ENCODE measurements at places on chromosomes 5 and 9.

- DNase-seq = no peak
Measured at GRCh38 chr5:124252191-124252638, 494.2 kb downstream of the ZNF608 start.

DNA sequence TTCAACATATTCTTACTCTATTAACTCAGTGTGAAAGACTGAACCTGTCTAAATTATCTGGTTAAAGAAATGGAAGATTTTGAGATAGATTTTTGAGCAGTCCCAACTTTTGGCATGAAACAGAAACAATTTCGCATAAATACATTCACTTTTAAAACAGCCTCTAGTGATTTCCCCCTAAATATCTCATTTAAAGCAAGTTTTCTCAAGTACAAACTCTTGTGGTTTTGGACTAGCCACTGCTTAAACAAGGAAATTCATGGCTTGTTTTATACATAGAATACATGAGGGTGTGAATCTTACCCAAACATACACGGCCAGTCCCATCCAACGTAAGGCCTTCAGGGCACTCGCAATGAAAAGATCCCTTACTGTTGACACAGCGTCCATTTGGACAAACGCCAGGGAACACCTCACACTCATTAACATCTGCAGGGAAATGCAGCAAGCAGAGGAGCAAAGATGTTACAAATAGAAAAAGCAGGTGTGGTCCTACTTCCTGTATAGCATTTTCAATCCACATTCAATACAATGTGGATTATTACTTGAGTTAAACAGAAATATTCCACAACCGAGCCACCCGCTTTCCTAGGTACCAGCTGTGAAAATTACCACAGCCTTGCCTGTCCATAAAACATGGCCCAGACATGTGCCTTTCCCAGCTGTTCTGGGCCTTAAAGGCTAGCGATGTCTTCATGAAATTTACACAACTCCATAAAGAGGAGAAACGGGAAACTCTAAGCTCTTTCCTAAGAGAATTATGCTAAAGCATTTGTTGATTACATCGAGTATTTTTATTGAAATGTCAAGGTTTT is 188.8 kb downstream of the FBN2 start:
- no peak for DNase-seq

DNA sequence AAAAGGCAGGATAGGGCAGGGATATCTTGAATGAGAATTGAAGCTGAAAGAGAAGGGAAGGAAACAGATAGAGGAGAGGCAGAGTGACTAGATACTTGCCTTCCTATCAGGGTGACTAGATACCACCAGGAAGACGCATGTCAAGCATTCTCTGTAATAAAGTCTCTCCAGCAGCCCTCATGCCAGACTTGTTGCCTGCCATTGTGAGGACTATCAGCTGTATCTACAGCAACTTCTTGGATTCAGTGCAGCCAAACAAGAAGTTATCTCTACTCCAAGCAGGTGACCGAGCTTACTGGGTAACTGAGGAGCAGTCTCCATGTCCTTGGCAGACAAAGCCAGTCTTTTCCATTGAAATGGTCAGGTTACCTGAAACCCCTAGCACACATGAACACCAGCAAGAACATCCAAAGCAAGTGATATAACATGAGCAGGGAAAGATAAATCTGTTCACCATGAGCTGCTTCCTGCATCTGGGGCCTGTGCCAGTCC is 9.3 kb downstream of the SH3RF2 start:
- DNase-seq = no peak

DNA sequence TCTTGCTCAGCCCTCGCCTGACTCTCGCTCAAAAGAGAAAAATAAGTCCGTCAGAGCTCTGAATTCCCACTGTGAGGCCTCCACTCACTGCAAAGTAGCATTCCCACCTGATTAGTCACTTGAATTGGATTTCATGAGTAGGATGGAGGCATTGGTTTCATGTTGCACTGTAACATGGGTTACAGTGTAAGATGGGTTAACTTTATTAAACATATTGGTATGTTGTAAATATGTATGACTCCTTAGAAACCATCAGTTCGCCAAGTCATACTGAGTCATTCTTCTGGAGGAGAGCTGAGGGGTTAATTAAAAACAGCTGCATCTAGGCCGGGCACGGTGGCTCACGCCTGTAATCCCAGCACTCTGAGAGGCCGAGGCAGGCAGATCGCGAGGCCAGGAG is 93.8 kb upstream of the BNC2 start:
- no peak for DNase-seq

GRCh38 chr5:113776168-113776567 is 262.7 kb downstream of the YTHDC2 start:
- DNase-seq = no peak

- no peak for DNase-seq
Measured at GRCh38 chr5:78927657-78928282, 57.3 kb downstream of the ARSB start.

DNA sequence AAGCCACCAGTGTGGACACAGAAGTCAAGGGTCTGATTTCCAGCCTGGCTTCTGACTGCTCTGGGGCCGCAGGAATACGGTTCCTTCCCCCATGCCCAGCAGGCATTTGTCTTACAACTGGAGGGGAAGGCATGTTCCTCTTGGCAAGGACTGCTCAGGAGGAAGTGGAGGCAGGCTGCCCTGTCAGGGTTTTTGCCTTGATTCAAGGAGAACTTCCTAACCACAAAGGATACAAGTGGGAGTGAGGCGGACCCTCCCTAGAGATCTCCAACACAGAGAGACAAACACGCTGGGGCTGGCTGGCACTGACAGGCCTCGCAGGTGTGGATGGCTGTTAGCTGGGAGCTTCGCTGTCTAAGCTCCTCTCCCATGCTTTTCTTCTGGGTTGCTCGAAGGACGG is 19.1 kb downstream of the TGFBI start:
- DNase-seq = no peak

DNA sequence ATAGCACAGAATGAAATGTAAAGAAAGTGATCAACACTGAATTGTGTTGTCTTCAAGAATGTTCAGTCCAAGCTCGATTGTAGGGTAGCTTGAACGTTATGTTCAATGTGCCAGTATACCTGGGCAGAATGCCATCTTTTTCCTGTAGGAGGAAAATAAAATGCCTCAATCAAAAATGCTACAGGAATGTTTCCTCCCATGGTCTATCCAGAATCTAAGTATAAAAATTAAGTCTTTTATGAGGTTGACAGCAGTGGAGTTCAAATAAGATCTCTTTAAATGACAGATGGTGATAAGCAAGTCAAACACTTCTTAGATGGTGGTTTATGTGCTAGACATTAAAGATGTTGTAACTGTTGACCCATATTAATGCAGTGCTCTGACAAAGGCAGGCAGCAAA is 488.6 kb downstream of the CSNK1G3 start:
- DNase-seq = no peak

DNA sequence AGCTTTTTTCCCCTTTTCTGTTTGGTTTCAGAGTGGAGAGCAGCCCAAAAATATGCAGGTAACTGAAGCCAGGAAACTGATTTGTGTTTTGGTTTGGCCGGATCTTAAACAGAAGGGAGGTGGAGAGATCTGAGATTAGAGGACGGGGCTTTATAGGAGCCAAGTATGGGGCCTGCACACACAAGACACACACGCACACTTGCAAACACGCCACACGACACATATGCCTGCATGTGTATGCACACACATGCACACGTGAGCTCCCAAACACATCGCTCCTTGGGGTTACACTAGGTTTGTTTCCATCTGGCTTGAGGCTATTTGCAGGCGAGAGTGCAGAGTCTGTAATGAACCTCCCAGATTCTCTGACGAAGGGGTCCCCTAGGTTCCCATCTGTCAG is 18.3 kb downstream of the BTNL9 start:
- no peak for DNase-seq

- DNase-seq = no peak
Measured at GRCh38 chr9:127778280-127779135, at the start of gene SH2D3C. Gene SH2D3C, minus strand, starts transcription at chr9:127778666. Its CDS starts 39 bp downstream, at chr9:127778627.

DNA sequence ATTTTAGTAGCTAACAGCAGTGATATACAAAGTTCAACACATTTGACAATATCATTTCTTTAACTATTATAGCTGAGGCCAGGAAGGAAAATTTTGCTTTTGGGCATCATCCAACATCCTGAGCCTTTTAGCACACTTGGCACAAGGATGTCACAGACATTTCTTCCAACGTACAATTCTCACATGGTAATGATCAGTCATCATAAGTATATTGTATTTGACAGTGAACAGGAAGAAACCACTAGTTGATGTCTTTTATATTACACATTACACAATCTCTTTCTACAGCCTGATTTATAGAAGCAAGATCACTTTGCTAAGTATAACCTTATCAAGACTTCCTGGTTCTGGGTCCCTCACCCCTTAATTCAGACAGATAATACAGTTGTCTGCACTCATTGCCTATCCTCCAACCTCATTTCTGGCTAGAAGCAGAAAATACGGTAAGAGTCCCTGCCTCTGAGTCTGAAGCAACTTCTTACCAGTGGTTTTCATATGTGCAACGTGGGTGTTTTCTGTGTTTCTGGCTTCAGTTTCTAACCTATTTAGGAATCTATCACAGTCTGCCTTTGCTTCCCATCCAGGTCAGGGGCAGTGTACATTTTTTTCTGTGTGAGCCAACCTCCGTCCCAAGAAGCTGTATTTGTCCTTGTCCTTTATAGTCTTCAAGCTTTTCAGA is 167.8 kb downstream of the PAM start:
- DNase-seq = no peak

- DNase-seq = no peak
Measured at GRCh38 chr5:76808141-76808691, 10.6 kb upstream of the F2RL1 start.

DNA sequence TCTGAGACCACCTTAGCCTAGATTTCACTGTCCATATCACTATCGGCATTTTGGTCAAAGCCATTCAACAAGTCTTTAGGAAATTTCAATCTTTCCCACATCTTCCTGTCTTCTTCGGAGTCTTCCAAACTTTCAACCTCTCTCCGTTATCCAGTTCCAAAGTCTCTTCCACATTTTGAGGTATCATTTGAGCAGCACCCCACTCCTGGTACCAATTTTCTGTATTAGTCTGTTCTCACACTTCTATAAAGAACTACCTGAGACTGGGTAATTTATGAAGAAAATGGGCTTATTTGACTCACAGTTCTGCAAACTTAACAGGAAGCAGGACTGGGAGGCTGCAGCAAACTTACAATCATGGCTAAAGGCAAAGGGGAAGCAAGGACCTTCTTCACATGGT is 215.5 kb downstream of the CYLC2 start:
- DNase-seq = no peak

DNA sequence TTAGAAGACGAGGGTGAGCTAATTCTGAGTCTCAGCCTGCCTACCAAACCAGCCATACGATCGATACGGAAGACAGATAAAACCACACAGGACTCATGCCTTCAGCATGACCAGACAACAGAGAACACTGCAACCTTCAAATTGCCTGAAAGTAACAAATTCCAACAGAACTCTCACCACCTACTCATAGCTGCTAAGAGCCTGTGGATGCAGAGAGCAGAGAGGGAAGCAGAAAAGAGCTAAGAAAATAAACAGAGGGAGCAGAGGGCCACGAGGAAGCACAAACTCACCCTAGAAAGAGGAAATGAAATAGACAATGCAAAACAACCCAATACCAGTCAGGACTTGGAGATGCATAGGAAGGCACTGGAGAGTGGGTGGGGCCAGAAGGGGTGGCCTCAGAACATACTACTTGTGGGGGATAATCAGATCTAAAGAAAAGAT is 86.7 kb upstream of the TAS2R1 start:
- DNase-seq = no peak

GRCh38 chr5:141050622-141051520 is at the start of gene PCDHB1:
Gene PCDHB1, plus strand, starts transcription at chr5:141051374. Its CDS starts 97 bp downstream, at chr5:141051471.
- DNase-seq = no peak

GRCh38 chr5:78518365-78519197 is 130.0 kb downstream of the LHFPL2 start:
- no peak for DNase-seq

GRCh38 chr5:96031811-96032261 is 70.2 kb upstream of the ELL2 start:
- DNase-seq = no peak

DNA sequence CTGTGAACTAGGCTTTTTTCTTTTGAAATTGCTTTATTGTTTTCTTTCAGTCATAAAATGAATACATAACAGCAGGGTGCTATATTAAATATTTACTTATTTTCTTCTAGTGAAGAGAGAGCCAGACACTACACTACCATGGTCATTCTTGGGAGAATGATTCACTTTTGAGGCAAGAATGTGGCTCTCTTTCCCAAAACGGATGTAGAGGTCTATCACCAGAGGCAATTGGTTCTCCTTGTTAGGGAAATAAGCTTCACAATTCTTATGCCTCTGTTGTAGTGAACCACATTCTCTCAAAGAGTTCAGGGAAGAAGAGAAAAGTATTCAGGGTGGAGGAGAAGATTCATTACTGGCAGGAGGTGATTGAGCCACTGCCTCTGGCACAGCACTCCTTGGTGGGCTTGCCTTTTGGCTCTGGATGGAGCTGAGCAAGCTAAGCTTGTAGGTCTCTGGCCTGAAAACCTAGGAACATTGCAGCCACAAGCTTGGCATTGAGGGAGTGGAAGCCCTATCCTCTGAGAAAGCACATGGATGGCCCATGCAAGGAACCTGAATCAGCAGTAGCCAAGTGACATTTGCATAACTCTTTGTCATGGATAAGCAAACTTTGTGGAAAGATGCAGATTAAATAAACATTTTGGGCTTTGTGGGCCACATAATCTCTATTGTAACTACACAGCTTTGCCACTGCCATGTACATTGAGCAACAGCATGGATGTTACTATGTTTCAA is 179.0 kb upstream of the TNC start:
- DNase-seq = no peak

DNA sequence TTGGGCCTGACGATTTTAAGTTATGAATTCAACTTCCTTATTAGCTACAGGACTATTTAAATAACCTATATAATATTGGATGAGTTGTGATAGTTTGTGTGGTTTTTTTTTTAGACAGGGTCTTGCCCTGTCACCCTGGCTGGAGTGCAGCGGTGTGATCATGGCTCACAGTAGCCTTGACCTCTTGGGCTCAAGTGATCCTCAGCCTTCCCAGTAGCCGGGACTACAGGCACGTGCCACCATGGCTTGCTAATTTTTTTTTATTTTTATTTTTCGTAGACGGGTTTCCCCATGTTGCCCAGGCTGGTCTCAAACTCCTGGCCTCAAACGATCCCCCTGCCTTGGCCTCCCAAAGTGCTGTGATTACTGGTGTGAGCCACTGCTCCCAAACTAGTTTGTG is 17.6 kb downstream of the SPZ1 start:
- DNase-seq = no peak

- DNase-seq = no peak
Measured at GRCh38 chr5:35229076-35230037, 930 bp downstream of the PRLR start.

DNA sequence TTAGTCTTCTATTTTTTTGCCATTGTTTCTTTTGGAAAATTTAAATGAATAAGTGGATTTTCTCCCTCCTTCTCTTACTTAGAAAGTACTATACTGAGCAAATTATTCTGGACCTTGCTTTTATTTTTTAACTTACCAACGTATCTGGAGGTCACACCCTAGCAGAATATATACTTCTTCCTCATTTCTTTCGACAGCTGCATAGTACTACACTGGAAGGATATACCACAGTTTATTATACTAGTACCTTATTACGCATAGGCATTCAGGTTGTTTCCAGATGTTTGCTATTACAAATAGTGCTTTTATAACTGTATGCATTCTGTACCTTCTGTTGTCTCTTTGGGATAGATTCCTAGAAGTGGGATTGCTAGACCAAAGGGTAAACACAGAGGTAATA is 16.7 kb downstream of the RC3H2 start:
- no peak for DNase-seq

GRCh38 chr5:72412283-72413055 is 92.3 kb downstream of the PTCD2 start:
- no peak for DNase-seq

- DNase-seq = no peak
Measured at GRCh38 chr5:147081311-147081764, 153.5 kb upstream of the STK32A start.

Data from NCI-H1694 treated with DMSO at 0.1 percent for 48 hours (cell line).